Fibroblast of skin of right quadriceps (primary cell): ENCODE measurements at places on chromosomes 4 and X.
A peak's percentile ranks its signal among the peaks of the same experiment; 100 is the strongest.

- DNase-seq, result peak; percentile 19
Measured at GRCh38 chr4:15262396-15262795, 165.4 kb upstream of the C1QTNF7 start.

GRCh38 chr4:108166441-108167315, 2.1 kb downstream of the LEF1 start:
- peak; percentile 17 for DNase-seq

DNA sequence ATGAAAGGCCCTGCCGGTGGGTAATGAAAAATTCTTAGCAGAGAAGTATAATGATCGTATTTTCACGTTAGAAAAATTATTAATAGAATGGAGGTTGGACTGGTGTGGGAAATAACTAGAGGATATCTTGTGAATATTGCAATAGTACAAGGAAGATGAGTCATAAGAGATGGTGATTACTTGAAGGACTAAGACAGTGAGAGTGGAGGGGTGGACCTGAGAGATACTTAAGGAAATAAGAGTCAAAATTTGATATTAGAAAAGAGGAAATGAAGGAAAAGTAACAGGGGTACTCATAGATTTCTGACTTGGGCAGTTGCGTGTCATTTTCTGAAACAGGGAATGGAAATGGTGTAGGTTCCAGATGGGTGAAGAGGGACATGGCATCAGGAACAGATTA, 1.7 kb upstream of the USP53 start:
- DNase-seq, result peak; percentile 30

GRCh38 chr4:65046192-65047133, 623.8 kb downstream of the EPHA5 start:
- DNase-seq, result no peak

DNA sequence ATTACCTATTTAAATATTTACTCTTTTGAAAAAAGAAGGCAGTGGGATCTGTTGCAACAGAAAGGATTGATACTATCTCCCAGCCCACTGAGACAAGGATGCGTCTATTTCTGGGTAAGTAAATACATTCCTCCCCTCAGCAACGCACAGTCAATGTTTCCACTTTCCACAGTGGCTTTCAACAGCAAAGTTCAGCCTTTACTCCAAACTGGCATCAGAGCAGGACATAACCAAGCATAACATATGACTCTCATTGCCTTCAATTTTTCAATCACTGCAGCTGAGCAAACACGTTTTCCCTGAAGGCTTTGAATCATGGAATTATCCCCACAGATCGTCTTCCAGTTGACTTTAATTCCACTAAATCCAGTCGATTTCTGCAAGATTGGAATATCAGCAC, 160.3 kb upstream of the FRG1 start:
- peak; percentile 4 for DNase-seq
